Activated T-helper 1 cell treated with Interleukin-2 at 50 U/mL for 16 hours (primary cell): ENCODE measurements at places on chromosomes 12 and 14.

DNA sequence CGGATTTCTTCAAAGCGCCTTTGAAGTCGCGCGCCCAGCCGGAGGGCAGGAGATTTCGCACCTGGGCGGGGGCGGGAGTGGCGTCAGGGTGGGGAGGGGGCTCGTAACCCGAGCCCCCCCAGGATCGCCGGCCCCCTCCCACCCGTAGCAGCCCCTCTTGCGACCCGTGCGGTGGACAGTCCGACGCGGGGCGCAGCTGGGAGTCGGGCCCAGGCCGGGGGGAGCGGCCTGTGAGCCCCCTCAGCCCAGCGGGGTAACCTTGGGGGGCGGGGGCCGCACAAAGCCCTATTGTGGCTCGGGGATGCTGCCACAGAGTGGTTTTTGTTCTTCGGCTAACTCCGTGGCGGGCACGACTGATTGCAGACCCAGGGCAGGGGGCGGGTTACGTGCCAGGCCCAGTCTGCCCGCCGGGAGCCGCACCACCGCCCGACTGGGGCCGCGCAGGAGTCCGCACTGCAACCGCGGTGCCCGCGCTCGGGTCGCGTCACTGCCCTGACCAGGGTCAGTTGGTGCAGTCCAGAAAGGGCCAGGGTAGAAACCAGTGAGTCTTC, 4.2 kb upstream of the AAAS start:
- DNase-seq: no peak

GRCh38 chr12:50606675-50607375, 102.0 kb downstream of the DIP2B start:
- DNase-seq: no peak

DNA sequence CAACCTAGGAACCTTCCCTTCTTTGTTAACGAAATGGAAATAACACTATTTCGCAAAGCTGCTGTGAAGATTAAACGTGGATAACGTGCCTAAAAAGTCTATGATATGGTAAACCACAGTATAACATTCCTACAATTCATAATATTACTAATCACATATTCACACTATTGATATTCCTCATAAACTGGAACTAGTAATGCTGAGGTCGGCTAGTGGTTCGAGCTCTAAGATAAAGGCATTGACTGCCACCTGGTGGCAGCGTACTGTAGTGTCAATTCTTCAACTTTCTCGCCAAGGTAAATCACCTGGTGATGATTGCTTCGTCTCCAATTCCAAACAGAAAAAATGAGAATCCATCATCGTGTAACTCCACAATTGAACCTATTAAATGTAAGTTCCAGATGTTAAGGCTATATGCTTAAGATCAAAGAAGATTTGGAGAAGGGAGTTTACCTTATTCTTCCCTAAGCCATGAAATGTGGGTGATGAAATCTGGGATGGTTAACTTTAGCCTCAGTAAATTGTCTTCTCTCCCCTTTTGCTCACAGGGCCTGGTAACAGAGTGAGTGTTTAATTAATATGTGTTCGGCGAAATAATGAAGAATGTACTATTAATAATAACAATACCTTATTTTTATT, 197.5 kb upstream of the TMEM132C start:
- DNase-seq: no peak

- no peak for DNase-seq
These were observed 28.3 kb downstream of the SH2B3 start for GRCh38 chr12:111434049-111434448.

DNA sequence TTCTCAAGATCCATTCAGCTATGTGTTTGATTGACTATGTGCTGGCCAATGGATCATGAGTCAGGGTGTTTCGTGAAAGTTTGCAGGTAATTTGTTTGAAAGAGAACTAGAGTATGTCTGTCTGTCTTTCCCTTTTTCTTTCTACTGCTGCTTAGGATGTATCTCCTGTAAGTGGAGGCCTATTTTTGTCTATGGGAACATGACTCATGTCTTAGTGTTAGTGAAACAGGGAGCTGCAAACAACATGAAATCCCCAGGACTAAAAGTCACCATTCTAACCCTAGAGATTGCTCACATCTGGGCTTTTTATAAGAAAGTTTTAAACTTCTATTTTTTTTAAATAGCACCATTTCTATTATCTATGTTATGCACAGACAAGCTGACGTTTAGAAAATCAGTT, 333.0 kb downstream of the CCER1 start:
- DNase-seq: no peak

DNA sequence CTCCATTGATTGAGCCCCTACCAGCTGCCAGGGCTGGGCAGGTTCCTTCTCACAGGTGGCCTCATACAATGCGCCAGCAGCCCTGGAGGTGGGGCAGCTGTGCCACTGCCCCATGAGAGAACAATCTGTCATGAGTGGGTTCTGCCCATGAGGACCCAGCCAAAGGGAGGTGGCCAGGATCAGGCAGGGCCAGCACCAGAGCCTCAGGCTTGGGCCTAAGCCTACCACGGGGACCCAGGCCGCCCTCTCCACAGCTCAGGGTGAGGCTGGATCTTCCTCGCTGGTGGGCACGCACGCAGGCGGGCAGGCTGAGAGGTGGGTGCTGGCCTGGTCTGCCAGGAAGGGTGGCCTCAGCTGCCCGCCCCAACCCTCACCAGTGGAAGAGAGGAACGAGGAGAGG, 110.7 kb downstream of the KIF26A start:
- no peak for DNase-seq

DNA sequence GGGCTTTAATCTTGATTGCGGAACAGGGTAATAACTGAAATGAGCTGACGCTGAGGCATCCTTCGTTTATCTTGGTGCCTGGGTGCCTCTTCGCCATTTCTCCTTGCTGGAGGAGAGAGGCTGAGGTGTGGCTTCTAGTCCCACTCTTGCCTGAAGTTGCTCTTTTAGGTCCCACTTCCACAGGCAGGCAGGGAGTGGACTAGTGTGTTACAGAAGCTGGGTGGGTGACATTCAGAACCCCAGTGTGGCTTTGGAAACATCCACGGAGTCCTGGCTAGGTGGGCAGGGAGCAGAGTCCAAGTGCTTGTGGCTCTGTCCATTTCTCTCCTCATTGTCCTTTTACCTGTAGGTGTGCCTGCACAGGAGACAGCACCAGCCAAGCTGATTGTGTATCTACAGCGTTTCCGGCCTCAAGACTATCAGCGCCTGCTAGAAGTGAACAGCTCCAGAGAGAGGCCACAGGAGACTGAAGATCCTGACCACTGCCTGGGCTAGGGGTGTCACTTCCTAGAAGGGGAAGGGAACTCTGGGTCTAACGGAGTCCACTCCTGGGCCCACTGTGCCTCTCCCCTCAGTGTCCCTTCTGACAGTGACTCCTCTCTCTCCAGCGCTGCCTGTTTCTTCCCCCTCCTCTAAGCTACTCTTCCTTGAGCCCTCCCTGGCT, 2.4 kb downstream of the THTPA start:
- no peak for DNase-seq

- no peak for DNase-seq
These were observed 747 bp upstream of the DACT1 start for GRCh38 chr14:58637040-58637390.

DNA sequence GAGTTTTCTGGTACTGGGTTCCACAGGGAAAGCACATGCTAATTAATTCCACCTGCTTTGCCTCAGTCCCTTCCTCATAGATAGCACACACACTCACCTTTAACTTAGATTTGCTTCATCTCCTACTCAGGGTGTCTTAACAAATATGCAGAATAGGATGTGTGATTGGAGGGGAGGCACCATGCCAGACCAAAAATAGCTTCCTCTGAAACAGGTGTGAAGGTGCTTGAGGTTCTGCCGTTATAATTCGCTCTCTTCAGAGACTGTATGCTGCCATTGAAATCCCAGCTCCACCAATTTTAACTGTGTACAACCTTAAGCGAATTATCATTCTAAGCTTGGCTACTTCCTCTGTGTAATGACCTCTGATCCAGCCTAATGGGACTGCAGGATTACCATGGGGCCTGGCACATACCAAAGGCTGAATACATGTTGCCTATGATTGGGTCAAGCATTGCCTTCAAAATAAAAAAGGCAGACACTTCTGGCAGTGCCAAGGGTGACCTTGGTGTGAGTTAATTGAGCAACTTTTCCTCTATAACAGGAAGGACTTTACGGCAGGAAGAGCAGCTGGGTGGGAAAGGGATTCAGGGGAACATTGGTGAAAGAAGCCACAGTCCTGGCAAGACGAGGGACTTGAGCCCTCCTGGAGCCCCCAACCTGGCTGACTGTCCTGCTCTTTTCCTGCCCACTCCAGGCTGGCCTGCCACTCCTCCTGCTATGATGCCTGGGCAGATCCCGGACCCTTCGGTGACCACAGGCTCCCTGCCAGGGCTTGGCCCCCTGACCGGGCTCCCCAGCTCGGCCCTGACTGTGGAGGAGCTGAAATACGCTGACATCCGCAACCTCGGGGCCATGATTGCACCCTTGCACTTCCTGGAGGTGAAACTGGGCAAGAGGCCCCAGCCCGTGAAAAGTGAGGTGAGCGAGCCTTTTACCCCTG, 9.7 kb downstream of the JDP2 start:
- no peak for DNase-seq
